ENCODE measurements at places on chromosomes 11 and 22. TPM values are rescaled to one million over a fixed set of nuclear protein-coding genes. Genes with fewer than 3 reads are reported as not detected.
A peak's percentile ranks its signal among the peaks of the same experiment; 100 is the strongest.

DNA sequence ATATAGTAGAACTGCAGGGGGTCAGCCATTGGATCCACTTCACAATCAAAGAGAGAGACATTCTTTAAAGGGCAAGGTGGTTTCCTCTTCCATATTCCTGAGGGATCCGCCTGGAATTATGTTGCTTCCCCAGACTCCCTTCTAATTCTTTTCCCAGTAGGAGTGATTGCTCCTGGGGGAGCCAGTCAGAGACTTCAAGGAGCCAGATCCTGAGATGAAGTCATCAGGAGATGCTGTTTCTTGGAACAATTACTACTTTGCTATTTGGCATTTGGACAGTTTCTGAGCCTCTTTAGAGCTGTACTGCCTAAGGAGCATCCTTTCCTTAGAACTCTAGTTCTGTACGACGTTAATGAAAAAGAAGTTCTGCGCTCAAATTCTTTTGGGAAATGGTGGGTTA, 1.9 kb upstream of the OR9Q2 start:
- no peak for ATAC-seq

DNA sequence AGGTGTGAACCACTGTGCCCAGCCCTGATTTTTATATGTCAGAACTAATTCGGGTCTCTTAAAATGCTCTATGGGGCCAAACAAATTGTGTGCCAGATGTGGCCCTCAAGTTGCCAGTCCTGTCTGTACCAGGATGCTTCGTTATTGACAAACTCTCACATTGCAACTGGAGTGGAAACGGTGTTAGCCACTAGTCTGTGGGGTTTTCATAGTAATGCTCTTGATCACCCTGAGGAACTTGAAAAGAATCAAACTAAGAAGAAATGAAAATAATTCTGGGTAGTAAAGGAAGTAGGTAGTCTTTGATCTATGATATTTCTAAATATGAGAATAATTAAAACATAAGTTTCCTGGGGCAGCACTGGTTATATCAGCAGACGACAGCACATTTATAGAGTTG, 67.3 kb upstream of the ADSL start:
- ATAC-seq: no peak

DNA sequence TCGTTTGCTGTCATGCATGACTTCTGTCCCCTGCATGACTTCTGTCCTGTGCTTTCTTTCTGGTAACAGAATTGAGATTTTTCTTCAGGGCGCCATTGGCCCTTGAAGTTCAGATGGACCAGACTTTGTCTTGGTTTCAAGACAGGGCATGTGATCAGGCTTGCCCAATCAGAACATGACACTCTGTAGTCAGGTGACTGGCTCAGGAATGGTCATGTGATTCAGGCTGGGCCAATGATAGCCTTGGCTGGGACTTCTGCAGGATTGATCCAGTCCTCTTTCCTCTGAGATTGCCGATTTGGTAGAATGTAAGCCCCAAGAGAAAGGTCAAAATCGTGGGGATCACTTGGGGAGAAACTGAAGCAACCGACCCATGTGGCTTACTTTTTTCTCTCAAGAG, 90.5 kb upstream of the ALX4 start:
- ATAC-seq: no peak

- ATAC-seq: no peak
Measured at GRCh38 chr11:46665356-46665755, 35.1 kb downstream of the ARHGAP1 start.

DNA sequence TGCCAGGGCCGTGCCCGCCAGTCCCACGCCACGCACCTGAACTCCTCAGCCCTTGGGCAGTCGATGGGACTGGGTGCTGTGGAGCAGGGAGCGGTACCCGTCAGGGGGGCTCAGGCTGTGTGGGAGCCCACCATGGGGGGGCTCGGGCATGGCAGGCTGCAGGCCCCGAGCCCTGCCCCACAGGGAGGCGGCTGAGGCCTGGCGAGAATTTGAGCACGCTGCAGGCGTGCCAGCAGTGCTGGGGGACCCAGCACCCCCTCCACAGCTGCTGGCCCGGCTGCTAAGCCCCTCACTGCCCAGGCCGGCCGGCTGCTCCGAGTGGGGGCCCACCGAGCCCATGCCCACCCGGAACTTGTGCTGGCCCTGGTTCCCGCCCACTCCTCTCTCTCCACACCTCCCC, 56.8 kb downstream of the TMPRSS5 start:
- no peak for ATAC-seq

DNA sequence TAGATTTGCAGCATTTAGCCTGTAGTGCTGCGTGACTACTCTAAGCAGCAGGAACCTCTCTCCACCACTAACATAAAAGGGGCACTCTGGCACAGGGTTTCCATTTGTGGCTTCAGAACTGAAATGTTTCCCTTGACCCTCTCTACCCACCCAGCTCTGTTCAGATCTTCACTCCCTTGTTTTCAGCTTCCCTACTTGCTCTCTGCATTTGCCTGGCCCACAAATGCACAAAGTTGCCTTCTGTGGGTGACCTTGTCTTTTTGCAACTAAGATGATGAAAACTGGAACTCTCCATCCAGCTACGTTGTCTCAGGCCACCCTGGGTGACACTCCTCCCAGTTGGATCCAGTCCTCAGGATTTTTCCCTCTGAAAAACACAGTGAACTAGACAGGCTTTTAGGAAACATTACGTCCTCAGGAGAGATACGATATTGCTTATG, 19.8 kb upstream of the PSMA1 start:
- ATAC-seq: peak; percentile 26

DNA sequence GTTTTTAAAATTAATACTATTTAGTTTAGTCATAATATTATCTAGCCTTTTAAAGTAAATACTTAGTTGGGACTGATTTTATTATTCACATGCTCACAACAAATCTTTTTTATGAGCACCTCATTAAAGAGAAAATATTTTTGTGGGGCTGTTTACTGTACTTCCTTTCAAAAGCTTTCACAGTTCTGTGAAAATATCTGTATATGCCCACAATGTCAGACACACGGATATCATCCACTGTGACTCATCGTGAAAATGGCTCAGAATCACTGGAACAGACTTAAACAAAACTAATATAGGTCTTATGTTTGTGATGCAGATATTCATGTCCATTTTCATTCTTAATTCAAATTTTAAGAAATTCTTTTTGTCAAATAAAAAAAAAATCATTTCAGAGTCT, 305.2 kb downstream of the RAB38 start:
- ATAC-seq: no peak

GRCh38 chr22:11253000-11253511, 4274.9 kb upstream of the OR11H1 start:
- no peak for ATAC-seq

- no peak for ATAC-seq
Measured at GRCh38 chr11:26622181-26622580, 50.1 kb upstream of the MUC15 start.

GRCh38 chr11:59728154-59728553, 14.5 kb upstream of the OR10V1 start:
- no peak for ATAC-seq

GRCh38 chr11:122178795-122179194, 62.8 kb upstream of the BLID start:
- ATAC-seq: no peak

DNA sequence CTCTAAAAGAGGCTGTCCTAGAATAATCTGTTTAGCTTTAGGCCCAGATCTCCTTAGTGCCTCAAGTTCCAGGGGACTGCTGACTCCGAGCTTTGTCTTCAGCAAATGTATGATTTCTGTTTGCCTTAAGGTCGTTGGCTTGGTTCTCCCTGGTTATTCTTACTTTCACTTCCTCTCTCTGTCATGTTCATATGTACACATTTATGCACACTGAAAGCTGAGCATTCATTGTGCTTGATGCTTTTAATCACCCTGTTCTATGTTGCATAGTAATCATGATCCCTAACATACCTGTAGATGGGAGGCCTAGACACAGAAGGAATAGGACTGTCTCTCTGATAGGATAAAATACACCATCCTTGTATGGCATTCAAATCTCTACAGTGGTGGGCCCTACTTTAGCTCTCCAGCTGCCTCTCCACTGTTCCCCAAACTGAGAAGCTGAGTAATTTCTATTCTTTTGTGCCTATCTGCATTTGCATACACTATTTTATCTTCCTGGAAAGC, 7.2 kb downstream of the PPFIBP2 start:
- ATAC-seq: peak; percentile 11

The RBM4B gene
- 12.9 TPM for total RNA-seq

The GSTT4 gene
- 0.23 TPM for total RNA-seq

The LRRC74B gene
- not detected for total RNA-seq

Data from gastroesophageal sphincter (tissue), 4 donors.